ENCODE measurements at places on chromosomes 11 and 22.

DNA sequence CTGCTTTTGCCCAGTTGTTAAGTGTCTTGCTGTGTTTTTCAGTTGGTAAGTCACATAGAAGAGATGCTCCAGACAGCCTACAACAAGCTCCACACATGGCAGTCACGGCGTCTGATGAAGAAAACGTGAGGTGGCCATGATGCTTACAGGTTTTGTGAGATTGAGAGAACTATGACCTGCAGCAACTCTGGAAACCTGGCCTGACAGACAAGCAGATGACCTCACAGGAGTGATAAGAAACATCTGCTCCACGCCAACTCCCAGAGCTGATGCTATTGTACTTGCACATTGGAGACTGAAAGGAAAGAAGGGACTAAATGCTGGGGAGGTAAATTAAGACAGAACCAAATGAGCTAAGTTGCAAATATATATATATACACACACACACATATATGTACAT, 28.6 kb upstream of the LDHA start:
- no peak for DNase-seq

GRCh38 chr11:91805293-91805692, 419.3 kb upstream of the FAT3 start:
- no peak for DNase-seq

DNA sequence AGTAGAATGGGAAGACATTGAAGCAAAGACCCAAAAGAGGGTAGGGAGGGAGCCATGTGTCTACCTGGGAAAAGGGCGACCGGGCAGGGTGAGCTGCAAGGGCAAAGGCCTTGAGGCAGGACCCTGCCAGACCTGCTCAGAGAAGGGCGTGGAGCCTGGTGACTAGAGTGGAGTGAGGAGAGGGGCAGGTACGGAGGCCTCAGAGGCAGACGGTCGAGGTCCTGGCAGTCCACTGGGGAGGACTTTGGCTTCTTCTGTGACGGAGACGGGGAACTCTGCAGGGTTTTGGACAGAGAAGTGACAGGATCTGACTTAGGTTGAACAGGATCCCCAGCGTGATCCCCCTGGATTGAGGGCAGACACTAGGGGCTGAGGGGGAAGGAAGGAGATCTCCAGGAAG, 12.9 kb downstream of the RIBC2 start:
- no peak for DNase-seq

DNA sequence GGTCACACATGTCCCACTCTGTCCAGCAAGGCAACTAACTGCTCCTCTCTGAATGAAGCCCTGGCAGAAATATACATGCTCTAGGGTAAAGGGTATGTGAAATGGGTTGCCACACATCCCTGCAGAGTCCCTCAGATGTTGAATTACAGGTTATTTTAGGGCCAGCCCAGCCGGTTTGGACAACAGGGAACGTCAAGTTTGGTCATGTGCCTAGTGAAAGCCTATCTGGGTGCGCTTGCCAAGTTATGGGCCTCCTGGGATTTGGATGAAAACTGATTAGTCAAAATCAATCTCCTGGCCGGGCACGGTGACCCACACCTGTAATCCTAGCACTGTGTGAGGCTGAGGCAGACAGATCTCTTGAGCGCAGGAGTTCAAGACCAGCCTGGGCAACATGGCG, 10.4 kb downstream of the AP1B1 start:
- no peak for DNase-seq

DNA sequence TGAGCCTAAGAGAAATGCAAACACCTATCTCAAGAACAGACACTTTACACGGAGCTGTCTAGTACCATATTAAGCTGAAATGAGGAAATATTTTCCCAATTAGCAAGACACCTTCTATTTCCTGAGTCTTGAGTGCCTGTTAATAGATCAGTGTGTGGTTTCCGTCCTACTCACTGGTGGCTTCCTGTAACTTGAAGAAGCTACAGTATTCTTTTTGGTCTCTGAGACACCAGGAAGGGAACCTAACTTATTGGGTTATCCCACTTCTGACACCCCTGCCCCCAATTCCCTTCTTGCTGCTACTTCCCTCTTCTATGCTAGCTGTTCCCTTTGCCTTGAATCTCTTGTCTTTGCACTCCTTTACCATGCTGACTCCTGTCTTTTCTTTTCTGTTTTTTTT, 92.7 kb downstream of the FDX1 start:
- DNase-seq = no peak

DNA sequence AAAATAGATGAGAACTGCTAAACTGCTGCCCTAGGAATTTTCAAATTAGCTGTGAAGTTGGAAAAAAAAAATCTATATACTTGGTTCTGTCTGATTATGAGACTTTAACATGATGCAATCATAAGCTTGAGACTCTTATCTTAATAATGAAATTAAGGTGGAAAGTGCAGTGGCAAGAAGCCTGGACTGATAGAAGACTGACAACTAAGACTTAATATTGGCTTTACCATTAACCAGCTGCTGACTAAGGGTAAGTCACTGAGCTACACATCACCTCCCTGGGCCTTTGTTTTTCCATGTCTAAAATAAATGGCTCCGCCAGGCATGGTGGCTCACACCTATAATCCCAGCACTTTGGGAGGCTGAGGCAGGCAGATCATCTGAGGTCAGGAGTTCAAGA, 56.9 kb downstream of the SLC35F2 start:
- DNase-seq = no peak

GRCh38 chr22:22914726-22915669, 27.4 kb downstream of the IGLL5 start:
- DNase-seq = no peak

DNA sequence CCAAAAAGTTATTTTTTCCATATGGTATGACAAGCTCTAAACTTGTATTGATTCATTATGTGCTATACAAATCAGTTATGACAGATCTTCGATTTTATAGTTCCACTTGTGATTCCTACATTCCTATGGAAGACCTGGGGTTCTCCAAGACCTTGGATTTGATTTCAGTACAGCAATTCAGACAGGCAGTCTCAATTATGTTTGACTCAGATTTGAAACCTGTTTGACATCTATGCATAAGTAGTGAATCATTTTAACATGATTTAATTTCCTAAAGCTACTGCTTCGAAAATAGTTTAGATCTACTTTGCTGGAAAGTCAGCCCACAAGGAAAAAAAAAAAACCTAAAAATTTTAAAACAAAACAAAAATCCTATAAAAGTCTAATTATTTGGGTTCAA, 820.4 kb downstream of the LUZP2 start:
- DNase-seq = no peak

GRCh38 chr11:103007521-103007920, 52.0 kb upstream of the MMP13 start:
- DNase-seq = no peak

DNA sequence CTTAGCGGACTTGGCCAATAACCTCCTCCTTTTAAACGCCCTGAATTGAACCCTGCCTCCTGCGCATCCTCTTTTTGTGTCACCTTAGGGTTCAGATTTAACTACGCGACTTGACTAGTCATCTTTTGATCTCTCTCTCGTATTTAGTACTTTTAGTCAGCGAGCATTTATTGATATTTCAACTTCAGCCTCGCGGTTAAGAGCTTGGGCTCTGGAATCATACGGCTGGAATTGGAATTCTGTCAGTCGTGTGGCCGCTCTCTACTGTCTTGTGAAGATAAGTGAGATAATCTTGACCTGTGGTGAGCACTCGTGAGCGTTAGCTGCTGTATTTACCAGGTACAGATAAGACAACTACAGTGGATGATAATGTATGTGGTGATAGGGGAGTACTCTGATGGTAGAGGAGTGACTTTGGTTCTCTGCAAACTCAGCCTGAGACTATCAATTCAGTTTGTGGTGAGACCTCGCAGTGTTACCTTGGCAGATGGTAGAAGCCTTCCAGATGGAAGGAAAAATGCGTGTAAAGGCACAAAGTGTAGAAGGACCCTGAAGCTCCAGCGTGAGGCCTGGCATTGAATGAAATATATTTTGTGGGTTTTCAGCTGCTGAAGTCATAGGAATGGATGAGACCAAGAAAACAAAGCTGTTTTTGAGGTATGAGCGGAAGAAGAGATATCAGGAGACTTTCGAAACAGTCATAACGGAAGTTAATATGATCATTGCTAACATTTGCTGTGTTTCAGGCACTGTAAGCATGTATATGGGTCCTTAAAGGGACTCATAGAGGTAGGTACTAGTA, 682 bp downstream of the ATM start:
- no peak for DNase-seq

DNA sequence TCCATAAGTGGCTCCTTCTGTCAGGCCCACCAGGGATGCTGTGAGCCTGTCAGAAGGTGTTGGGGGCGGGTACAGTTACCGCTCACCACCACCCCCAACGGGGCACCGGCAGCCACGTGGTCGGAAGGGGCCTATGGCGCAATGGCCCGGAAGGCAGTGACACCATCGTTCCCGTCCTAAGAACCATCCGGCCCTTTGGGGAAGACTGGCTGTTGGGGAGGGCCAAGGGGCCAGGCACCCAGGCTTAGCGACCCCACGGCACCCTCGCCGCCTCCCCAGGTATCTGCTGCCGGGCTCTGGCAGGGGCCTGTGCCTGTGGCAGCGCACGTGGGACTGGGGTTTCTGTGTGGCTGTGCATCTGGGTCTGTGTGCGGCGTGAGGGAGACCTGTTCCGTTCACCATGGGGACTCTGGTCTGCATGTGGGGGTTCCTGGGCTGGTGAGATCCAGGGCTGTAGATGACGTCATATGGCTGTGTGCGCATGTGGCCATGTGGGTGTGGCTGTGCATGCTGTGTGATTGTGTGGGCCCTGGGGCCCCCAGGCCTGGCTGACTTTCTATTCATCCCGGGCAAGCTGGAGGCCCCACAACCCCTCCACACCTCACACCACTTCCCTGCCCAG, 717 bp downstream of the OSM start:
- no peak for DNase-seq

DNA sequence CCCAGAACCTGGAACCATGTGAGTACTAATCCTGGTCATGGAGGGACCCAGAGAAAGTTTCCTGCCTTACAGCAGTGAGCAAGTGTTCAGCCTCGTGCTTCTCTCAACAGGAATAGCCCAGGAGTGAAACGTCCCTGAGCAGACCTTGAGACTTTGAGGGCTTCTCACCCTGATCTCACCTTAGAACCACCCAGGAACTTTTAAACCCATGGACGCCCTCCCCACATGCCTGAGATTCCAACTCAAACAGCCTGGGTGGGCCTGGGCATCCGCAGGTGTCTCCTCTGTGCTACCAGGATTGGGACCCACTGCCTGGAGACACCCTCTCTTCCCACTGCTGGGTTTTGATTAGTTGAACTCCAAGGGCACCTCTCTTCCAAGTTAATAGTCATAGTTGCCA, 297.2 kb downstream of the NTM start:
- DNase-seq = no peak

DNA sequence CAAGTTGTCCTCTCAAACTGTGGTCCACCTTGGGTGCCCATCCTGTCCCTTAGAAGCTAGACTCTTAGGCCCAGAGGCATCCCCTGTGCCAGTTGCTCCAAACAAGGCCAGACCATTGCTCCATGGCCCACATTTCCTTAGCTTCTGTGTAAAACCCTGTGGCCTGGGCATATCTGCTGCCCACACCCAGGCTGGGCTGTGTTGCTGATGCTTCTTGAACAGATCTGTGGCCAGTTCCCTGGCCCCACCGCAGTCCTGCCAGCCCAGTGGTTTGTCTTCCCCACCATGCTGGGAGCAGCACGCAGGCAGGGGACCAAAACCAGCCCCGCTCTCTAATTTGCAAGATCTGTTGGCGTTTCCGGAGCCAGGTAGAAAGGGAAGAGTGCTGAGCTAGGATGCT, 72.2 kb downstream of the CSNK2A3 start:
- no peak for DNase-seq

DNA sequence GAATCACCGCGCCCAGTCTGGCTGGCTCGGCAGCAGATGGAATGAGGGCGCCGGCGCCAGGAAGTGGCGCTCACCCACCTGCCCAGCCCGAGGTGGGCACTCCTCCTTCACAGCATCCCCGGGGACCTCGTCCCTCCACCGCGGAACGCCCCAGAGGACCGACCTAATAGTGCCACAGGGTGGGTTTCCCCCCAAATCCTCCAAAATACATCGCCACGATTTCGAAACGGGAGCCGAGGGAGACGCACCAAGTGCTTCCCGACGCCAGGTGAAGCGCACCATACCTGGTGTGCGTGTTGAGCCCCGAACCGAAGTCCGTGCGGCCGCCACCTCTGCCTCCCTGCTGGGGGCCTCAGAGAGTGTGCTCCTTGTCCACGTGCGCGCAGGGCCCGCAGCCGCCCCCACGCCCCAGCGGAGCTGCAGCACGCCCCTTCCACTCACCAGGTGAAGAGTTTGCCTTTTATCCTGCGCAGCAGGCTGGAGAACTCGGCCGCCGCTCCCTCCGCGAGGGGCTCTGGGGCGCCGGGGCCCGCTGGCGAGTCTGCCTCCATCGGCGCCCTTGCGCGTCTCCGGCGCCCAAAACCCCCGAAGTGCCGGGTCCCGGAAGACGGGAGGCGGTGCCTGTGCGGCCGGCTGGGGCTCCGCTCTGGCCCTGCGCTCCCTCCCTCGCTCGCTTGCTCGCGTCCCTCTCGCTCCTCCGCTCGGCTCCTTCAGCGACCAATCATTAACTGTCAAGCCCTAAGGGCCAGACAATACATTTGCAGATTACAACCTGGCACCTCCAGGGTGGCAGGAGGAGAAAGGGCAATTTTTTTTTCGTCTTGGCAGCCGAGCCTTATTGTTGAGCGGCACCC, at the start of gene SLC35F2:
SLC35F2 (minus strand) TSS at position 571 of the 854 bp plus-strand sequence; CDS start at position 551, 20 bp downstream.
- no peak for DNase-seq

DNA sequence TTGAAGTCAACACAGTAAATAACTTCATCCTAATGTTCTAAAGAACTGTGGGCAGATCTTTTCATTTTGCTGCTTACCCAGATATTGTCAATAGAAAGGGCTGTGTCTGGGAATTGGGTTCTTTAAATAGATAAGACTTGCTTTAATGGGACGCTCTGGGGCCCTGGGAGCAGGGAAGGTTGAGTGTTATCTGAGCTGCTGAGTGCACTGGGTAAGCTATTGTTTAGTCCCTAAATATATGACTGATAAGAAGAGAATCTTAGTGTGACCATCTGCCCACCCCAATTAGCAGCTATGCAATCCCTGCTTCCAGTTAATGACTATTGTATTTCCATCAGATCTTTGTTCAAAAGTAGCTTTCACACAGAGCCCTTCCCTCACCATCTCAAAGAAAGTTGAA, 44.4 kb downstream of the ARHGAP42 start:
- no peak for DNase-seq

GRCh38 chr11:94330789-94331188, 26.4 kb downstream of the IZUMO1R start:
- no peak for DNase-seq

GRCh38 chr11:126327281-126328000, 23.6 kb downstream of the DCPS start:
- no peak for DNase-seq

DNA sequence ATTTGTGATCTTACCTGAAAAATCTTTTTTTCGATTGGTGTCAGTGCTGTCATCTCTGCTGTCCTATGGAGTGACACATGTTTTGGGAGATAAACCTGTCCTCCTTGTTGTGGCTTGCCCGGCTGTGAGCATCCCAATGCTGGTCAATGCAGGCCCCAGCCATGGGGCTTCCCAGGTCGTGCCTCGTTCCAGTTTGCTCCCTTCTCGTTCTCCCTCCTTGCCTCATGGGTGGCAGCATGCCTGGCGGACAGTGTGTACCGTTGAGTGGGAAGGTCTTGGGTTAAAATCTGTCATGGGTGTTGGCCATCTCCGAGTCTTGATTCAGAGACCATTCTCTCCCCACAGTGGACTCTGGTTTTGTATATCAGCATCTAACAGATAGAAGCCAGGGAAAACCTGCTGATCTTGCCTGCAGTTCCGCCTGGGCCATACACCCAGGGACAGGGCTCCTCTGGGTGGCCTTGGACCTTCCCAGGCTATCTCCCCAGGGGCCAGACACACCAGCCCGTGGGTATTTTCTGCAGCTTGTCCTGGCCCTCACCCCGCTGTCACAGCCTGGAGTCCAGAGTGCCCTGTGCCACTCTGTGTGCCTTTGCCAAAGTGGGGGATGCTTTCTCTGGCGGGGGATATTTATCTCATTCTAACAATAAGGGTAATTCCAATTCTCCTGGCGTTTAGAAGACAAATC, 208.1 kb downstream of the TBC1D22A start:
- DNase-seq = no peak

Data from iPS DF 19.7 (cell line).